ENCODE measurements at places on chromosomes 16 and 17. TPM values are rescaled to one million over a fixed set of nuclear protein-coding genes. Genes with fewer than 3 reads are reported as not detected.

DNA sequence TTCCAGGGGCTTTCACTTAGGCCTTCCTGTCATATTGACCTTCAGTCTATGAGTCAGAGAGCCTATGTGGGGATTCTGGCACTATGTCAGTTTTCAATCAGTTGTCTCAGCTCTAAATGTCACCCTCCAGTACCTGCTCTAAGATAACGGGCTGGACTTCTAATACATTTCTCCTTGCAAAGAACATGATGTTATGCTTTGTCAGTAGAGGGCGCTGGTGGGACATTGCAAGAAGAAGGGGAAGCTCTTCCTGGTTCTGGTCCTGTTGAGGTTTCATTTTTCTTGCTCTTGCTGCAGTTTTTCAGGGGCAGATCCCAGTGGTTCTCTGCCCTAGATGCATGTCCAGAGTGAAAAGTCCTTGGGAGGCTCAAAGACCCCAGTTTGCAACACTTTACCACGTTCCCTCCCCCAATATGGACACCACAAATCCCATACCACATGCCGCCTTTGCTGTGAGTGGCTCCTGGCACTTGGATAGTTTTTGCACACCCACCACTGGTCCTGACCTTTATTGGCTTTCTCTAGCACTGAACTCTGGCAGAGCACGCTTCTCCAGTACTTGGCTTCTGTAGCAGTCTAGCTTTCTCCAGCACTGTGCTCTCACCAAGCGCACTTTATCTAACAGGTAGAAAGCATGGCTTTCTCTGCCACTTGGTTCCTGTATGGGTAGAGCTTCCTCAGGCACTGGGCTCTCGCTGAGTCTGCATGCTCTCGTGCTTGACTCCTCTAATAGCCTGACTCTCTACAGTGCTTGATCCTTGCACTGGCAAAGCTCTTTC lies 49.0 kb downstream of the BCL7C start:
- DNase-seq: peak; percentile 79

DNA sequence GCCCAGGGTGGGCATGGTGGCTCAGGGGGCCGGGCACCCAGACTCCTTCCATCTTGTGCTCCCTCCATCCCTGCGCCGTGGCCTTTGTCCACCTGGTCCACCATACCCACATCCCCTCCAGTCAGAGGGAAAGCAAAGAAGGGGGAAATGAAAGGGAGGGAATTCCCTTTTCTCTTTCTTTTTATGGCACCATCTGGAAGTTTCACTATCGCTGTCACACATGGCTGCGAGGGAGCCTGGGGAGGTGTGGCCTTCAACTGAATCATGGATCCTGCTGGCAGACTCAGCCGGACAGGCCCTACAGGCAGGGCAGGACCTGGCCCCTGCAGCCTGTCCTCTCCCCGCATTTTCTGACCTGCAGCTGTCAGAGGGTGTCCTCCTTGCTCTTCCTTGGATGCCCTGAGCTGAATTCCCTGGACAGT lies 6.2 kb downstream of the SLC12A3 start:
- peak; percentile 70 for DNase-seq

GRCh38 chr16:53465606-53466280 lies 31.5 kb downstream of the RBL2 start:
- no peak for DNase-seq

Gene RBFOX1
- not detected for total RNA-seq

Gene SOX8
- total RNA-seq: 0.72 TPM

DNA sequence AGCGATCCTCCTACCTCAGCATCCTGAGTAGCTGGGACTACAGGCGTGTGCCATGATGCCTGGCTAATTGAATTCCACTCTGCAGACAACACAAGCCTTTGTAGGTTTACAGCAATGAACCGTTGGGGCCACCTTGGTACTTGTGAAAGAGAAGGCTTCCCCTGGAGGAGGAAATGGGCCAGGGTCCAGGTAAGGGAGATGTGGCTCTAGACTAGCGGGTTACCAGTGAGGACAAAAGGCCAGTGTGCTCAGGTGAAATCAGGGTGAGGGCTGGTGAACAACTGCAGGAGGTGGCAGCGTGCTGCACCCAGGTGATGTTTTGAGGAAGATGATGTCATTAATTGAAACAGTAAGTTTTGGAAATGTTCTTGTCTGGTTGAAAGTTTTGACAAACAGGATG lies 6.7 kb downstream of the SDR42E1 start:
- DNase-seq: no peak

DNA sequence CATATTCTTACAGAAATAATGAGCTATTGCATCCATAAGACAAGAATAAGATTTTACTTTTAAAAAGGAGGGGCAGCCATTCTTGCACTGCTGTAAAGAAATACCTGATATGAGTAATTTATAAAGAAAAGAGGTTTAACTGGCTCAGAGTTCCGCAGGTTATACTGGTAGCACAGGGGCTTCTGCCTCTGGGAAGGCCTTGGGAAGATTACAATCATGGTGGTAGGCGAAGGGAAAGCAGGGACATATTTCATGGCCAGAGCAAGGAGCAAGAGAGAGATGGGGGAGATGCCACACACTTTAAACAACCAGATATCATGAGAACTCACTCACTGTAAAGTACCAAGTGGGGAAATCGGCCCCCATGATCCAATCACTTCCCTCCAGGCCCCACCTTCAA lies 20.9 kb upstream of the CSNK2A2 start:
- no peak for DNase-seq

Gene CRYM
- total RNA-seq: not detected

Gene SDK2
- total RNA-seq: 1.1 TPM

Gene KATNIP
- 20.6 TPM for total RNA-seq

DNA sequence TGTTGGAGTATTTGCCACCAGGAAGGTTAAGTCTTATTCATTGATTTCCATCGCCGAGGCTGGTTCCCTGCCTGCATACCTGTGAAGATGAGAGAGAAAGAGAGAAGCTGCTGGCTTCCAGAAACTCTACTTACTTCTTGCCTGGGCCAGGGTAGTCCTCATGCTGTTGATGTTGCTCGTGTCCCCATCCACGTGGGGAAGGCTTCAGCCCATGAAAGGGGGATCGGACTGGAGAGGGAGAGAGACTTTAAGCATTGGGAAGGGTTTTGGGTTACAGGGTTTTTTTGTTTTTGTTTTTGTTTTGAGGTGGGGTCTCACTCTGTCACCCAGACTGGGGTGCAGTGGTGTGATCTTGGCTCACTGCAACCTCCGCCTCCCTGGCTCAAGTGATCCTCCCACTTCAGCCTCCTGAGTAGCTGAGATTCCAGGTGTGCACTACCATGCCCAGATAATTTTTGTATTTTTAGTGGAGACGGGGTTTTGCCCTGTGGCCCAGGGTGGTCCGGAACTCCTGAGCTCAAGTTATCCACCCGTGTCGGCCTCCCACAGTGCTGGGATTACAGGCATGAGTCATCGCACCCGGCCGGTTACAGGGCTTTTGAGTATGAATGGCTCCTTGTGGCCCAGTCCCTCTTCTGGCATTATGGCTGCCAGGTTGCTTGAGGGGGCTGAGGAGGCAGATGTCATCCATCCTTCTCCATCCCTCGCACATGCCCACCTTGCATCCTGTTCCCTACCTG lies 26.6 kb downstream of the ITGB3 start:
- no peak for DNase-seq

- DNase-seq: no peak
Measured at GRCh38 chr16:68076560-68076959, 8.6 kb upstream of the NFATC3 start.

DNA sequence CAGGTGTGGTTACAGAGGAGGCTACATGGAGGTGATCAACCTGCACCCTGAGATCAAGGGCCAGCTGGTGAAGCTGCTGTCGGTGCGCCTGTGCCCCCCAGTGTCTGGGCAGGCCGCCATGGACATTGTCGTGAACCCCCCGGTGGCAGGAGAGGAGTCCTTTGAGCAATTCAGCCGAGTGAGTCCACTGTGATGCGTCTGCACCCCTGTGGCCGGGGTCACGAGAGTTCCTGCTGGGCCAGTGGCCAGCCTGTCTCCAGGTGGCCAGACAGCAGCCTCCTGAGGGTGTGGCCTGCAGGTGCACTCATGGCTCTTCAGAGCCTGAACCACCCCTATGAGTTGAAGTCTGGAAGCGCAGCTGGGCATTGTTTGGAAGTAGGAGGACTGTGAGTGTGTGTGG lies 38.1 kb downstream of the GPT2 start:
- DNase-seq: no peak

- DNase-seq: no peak
Measured at GRCh38 chr16:26816885-26817571, 249.7 kb upstream of the C16orf82 start.

Gene SLFN12L
- 0.79 TPM for total RNA-seq

GRCh38 chr17:60151355-60151754 lies 1.6 kb downstream of the CA4 start:
- DNase-seq: no peak

GRCh38 chr17:78921437-78921971 lies 3.7 kb downstream of the TIMP2 start:
- peak; percentile 76 for DNase-seq
